ENCODE measurements at places on chromosomes 13 and 19. TPM values are rescaled to one million over a fixed set of nuclear protein-coding genes. Genes with fewer than 3 reads are reported as not detected.

Gene MBD3L3
- total RNA-seq, result not detected

Gene ADPRHL1
- 1.0 TPM for total RNA-seq

Gene ICAM3
- 7.0 TPM for total RNA-seq

Gene PDE4A
- total RNA-seq, result 6.3 TPM

Gene HSH2D
- total RNA-seq, result not detected

Gene IGFL1
- total RNA-seq, result not detected

Gene CYP2A6
- not detected for total RNA-seq

Gene USHBP1
- total RNA-seq, result 0.15 TPM

Gene CYP2A7
- not detected for total RNA-seq

Gene CNMD
- not detected for total RNA-seq

Gene NAT14
- total RNA-seq, result 20.8 TPM

Gene KCNC3
- total RNA-seq, result not detected

Gene LAMP1
- 319 TPM for total RNA-seq

Gene CADM4
- 3.8 TPM for total RNA-seq

Gene PTGIR
- 6.8 TPM for total RNA-seq

Gene PPM1N
- 3.3 TPM for total RNA-seq

Gene WDR62
- 0.50 TPM for total RNA-seq

Gene KIR2DL3
- not detected for total RNA-seq

Gene VSTM2B
- not detected for total RNA-seq

Gene ZNF534
- 0.17 TPM for total RNA-seq

Gene A1BG
- 26.5 TPM for total RNA-seq

Gene KLK15
- total RNA-seq, result not detected

Gene CLPTM1
- total RNA-seq, result 94.9 TPM

Gene PRSS57
- 0.17 TPM for total RNA-seq

Gene ZNF382
- total RNA-seq, result 12.9 TPM

Gene GAPDHS
- 0.17 TPM for total RNA-seq

Gene CDC34
- 67.0 TPM for total RNA-seq

Gene STAP2
- total RNA-seq, result 5.5 TPM

Gene MISP
- total RNA-seq, result under 0.01 TPM

Gene CRX
- total RNA-seq, result not detected

Gene ATP1A3
- total RNA-seq, result 0.15 TPM

Gene ZNF177
- total RNA-seq, result 1.3 TPM

Gene KATNAL1
- 23.7 TPM for total RNA-seq

Gene LILRA5
- total RNA-seq, result not detected

Gene CDX2
- not detected for total RNA-seq

Gene ELSPBP1
- total RNA-seq, result not detected

Gene ZNF738
- total RNA-seq, result 1.7 TPM

Gene ARHGAP35
- 44.7 TPM for total RNA-seq

Gene RASIP1
- 1.0 TPM for total RNA-seq

Gene FXYD5
- 44.5 TPM for total RNA-seq

Gene VN1R2
- total RNA-seq, result not detected

Gene SSC5D
- total RNA-seq, result 14.4 TPM

Gene ALKBH6
- total RNA-seq, result 18.9 TPM

Gene ATP7B
- total RNA-seq, result 2.0 TPM

Gene KIR3DL2
- not detected for total RNA-seq

Gene TYROBP
- not detected for total RNA-seq

Gene KLK3
- not detected for total RNA-seq

Gene SEMA6B
- total RNA-seq, result 0.50 TPM

Gene CGB7
- not detected for total RNA-seq

Gene MCEMP1
- total RNA-seq, result not detected

Gene CLIP3
- 30.8 TPM for total RNA-seq

Gene TJP3
- not detected for total RNA-seq

Data from smooth muscle cell of trachea (primary cell).